ENCODE measurements at places on chromosomes 5 and 9. TPM values are rescaled to one million over a fixed set of nuclear protein-coding genes. Genes with fewer than 3 reads are reported as not detected.

Gene CORO2A
- 2.2 TPM for total RNA-seq

Gene ARAP3
- 1.4 TPM for total RNA-seq

Gene INSL4
- not detected for total RNA-seq

Gene KDM3B
- 36.7 TPM for total RNA-seq

Gene TMEM252
- total RNA-seq, result not detected

Gene JADE2
- 13.9 TPM for total RNA-seq

Gene SAXO1
- under 0.01 TPM for total RNA-seq

Gene CAMLG
- 24.7 TPM for total RNA-seq

Gene TAF1L
- not detected for total RNA-seq

Gene SARDH
- 5.0 TPM for total RNA-seq

DNA sequence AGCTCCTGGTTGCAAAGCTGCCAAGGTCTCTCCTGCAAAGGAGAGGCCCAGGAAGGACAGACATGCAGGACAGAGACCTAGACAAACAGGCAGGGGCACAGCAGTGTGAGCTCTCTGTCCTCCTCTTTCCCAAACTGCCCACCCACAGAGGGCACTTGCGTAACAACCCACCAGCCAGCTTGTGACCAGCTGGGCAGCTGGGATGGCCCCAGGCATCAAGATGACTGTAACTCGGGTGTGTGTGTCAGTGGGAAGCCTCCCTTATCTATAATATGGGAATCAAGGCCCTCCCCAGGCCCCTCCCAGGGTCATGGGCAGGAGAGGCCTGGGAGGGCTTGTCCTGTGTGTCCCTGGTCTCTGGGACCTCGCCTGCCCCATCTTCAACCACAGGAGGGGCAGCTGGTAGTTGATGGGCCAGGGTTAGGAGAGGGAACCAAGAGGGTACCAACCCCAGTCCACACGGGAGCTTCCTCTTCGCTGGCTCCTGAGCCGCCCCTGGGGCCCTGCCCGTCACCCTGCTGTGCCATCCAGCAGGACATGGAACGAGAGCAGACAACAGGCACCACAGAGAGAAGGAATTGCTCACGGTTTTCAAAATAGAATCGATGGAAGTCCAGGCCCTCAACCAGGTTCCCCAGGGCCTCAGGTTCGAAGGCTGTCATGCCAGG lies 37.9 kb downstream of the SLC6A7 start:
- no peak overlapping the region for H3K27ac ChIP-seq
- H3K27me3 ChIP-seq, result no peaks in the 10 kb centered on the region
- DNase-seq, result peak; percentile 43
- H3K4me3 ChIP-seq, result no peak overlapping the region
- H3K36me3 ChIP-seq, result no peaks in the 10 kb centered on the region

- no peak for DNase-seq
- H3K4me1 ChIP-seq, result peaks cover 7% of the 10 kb centered on the region
- H3K27ac ChIP-seq, result no peak overlapping the region
- H3K27me3 ChIP-seq, result peaks cover 7% of the 10 kb centered on the region
- no peaks in the 10 kb centered on the region for H3K36me3 ChIP-seq
These were observed 30.6 kb upstream of the ASS1 start for GRCh38 chr9:130414081-130414731.

DNA sequence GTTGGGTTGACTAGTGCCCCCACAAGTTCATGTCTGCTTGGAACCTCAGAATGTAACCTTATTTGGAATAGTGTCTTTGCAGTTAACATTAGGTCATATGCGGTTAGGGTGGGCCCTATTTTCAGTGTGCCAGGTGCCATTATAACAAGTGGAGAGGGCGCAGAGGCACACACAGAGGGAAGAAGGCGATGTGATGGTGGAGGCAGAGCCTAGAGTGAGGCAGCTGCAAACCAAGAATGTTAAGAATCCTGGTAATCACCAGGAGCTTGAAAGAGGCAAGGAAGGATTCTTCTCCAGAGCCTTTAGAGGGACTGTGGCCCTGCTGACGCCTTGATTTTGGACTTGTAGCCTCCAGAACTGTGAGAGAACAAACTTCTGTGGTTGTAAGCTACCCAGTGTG lies 10.9 kb downstream of the GPR107 start:
- no peaks in the 10 kb centered on the region for H3K36me3 ChIP-seq
- H3K27ac ChIP-seq, result no peak overlapping the region
- H3K27me3 ChIP-seq, result no peaks in the 10 kb centered on the region
- DNase-seq, result no peak

GRCh38 chr5:114789773-114790402 lies 379.8 kb downstream of the TRIM36 start:
- H3K36me3 ChIP-seq, result no peaks in the 10 kb centered on the region
- H3K4me3 ChIP-seq, result no peak overlapping the region
- H3K4me1 ChIP-seq, result no peaks in the 10 kb centered on the region
- no peak overlapping the region for H3K27ac ChIP-seq

GRCh38 chr5:129426071-129426470 lies 34.0 kb upstream of the ADAMTS19 start:
- no peaks in the 10 kb centered on the region for H3K27me3 ChIP-seq
- no peak for DNase-seq
- H3K36me3 ChIP-seq, result no peaks in the 10 kb centered on the region
- H3K4me3 ChIP-seq, result no peak overlapping the region
- H3K27ac ChIP-seq, result no peak overlapping the region

GRCh38 chr5:3218916-3219650 lies 376.5 kb upstream of the IRX1 start:
- DNase-seq, result no peak
- H3K4me3 ChIP-seq, result no peak overlapping the region
- no peak overlapping the region for H3K27ac ChIP-seq
- H3K27me3 ChIP-seq, result no peaks in the 10 kb centered on the region
- H3K36me3 ChIP-seq, result no peaks in the 10 kb centered on the region
- no peaks in the 10 kb centered on the region for H3K4me1 ChIP-seq

DNA sequence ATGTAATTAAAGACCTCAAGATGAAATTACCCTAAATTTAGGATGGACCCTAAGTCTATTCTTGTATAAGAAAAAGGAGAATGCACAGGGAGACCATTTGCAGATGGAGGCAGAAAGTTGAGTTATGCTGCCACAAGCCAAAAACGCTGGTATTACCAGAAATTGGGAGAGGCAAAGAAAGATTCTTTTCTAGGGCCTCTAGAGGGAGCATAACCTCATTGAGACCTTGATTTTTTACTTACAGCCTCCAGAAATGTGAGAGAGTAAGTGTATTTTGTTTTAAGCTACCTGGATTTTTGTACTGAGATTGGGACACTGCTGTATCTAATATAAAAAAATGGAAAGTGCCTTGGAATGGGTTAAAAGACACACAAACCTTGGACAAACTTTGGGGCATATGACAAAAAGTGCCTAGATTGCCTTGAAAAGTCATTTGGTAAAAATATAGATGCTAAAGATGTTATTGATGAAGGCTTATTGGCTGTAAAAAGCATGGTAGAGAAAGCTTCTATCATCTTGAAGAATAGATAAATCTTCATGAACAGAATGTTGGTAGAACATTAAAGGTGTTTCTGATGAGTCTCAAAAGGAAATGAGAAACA lies 174.7 kb upstream of the PRDM9 start:
- no peaks in the 10 kb centered on the region for H3K36me3 ChIP-seq
- no peak overlapping the region for H3K4me3 ChIP-seq
- H3K27ac ChIP-seq, result no peak overlapping the region
- H3K4me1 ChIP-seq, result no peaks in the 10 kb centered on the region
- no peak for DNase-seq

- no peak overlapping the region for H3K4me3 ChIP-seq
- no peaks in the 10 kb centered on the region for H3K27me3 ChIP-seq
- H3K27ac ChIP-seq, result no peak overlapping the region
These were observed 6.6 kb downstream of the CDC14B start for GRCh38 chr9:96612966-96613589.

DNA sequence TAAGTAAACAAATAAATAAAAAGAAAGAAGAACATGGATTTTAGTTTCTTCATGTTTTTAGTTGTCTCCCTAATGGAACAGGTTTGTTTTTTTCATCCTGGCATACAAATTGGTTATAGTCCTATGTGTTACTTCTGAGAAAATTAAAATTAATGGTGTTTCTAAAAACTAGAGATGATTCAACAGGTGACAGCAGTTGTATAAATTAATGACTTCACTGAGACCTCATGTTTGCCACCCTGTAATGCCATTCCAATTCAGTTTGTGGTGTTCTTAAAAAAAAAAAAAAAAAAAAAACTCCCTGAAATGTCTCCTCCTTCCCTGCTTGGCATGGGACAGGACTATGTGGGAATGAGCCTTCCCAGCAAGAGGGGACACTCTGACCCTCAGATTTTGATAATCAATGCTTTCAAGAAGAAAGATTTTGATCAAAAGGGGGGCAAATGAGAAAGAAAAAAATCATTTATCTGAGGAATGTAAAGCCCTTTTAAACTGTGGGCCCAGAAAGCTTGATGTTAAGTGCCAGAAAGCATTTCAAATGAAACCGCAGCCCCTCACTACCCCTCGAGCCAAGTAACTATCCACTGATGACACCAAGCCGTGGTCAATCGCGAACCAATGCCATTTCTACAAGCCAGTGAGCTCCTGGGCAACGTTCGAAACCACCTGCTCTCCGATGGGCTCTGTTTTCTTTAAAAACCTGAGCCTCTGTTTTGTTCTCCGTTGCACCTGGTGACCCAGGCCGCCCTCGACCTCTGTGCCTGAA lies 941 bp downstream of the EXD3 start:
- peaks cover 3% of the 10 kb centered on the region for H3K36me3 ChIP-seq
- DNase-seq, result no peak
- H3K4me1 ChIP-seq, result peaks cover 5% of the 10 kb centered on the region
- peak overlapping the region; percentile 79 for H3K4me3 ChIP-seq
- H3K27ac ChIP-seq, result peak overlapping the region; percentile 16

GRCh38 chr9:137295238-137295811 lies 6.7 kb downstream of the NRARP start:
- DNase-seq, result no peak
- H3K4me3 ChIP-seq, result peak overlapping the region; percentile 39
- H3K27ac ChIP-seq, result no peak overlapping the region

DNA sequence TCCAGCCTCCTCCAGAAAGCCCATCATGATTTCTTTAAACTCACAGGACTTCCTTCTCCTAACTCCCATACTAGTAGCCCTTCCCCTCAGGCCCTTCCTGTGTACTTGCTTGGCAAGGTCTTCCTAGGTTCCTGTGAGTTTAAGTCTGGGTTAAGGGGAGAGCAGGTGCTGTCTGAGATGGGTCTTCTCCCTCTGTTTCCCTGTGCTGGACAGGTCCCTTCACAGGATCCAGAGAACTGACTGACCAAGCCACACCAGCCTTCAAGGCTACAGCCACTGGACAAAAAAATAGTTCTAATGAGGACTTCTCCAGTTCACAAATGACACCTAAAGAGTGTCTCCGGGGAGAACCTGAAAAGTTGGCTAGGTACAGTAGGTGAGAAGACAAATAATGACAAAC lies 29.5 kb upstream of the MYORG start:
- DNase-seq, result no peak
- H3K27ac ChIP-seq, result no peak overlapping the region
- H3K4me1 ChIP-seq, result no peaks in the 10 kb centered on the region
- H3K27me3 ChIP-seq, result no peaks in the 10 kb centered on the region
- peaks cover 21% of the 10 kb centered on the region for H3K36me3 ChIP-seq

DNA sequence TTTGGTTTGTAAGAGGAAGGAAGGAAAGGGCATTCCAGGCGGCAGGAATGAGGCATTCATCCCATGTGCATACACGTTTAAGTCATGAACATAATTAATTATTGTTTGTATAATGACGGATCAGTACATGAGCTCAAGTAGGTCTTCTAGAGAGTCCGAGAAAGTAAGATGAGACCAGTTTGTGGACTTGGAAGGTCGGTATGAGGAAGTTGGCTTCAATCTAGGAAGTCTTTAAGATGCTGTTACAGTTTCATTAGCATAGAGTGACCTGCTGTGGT lies 2.1 kb downstream of the GTF3C4 start:
- no peak overlapping the region for H3K4me3 ChIP-seq
- no peak overlapping the region for H3K27ac ChIP-seq
- H3K36me3 ChIP-seq, result no peaks in the 10 kb centered on the region
- no peaks in the 10 kb centered on the region for H3K27me3 ChIP-seq
- peaks cover 2% of the 10 kb centered on the region for H3K4me1 ChIP-seq

DNA sequence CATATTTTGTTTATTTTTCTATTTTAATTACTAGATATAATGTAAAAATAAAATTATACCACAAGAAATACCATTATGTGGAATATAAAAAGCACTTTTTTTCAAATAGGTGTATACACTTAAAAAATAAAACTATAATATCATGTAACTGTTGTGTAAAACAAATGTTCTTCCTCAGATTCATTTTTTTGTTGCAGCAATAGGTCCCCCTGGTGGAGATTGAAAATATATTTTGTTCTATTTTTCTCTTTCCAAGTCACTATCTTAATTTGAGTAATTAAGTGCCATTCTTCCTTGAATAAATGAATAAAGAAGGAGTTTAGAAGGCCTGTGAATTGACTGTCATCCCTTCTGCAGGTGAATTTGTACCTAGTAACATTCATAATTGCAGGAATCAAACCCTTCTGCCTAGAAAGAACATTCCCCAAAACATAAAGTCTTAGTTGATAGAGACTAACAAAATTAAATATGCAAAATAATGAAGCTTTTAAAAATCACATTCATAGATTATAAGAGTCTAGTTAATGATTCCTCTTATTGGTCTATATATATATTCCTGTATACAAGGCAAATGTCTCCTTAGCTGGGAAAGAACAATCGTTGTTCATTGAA lies 23.4 kb downstream of the CETN3 start:
- no peaks in the 10 kb centered on the region for H3K36me3 ChIP-seq
- H3K4me1 ChIP-seq, result peaks cover 2% of the 10 kb centered on the region
- no peak overlapping the region for H3K27ac ChIP-seq
- no peaks in the 10 kb centered on the region for H3K27me3 ChIP-seq

GRCh38 chr5:74521401-74521800 lies 119.1 kb downstream of the ENC1 start:
- H3K27me3 ChIP-seq, result peaks cover 2% of the 10 kb centered on the region
- H3K27ac ChIP-seq, result no peak overlapping the region
- no peak overlapping the region for H3K4me3 ChIP-seq
- no peaks in the 10 kb centered on the region for H3K36me3 ChIP-seq
- peaks cover 5% of the 10 kb centered on the region for H3K4me1 ChIP-seq

- no peaks in the 10 kb centered on the region for H3K4me1 ChIP-seq
- no peak overlapping the region for H3K27ac ChIP-seq
- no peaks in the 10 kb centered on the region for H3K36me3 ChIP-seq
- H3K4me3 ChIP-seq, result no peak overlapping the region
These were observed 26.3 kb upstream of the FANCC start for GRCh38 chr9:95343725-95344287.

DNA sequence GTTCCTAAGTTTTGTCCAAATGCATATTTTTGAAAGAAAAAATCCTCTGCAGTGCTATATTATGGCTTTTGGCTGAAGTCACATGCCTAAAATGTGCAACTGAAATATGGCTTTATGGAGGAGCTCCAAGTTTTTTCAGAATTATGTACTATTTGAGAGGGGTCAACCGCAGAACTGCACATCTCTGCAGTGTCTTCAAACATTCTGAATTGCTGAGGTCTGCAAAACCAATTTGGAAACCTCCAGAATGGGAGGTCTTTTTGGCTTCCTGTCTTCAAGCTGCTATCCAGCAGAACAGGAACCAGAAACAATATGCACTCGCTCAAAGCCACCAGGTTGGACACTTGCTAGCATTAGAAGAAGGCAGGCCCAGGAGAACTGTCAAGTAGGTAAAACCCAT lies 376.0 kb upstream of the PAPPA start:
- H3K27ac ChIP-seq, result no peak overlapping the region
- H3K4me3 ChIP-seq, result no peak overlapping the region
- no peak for DNase-seq
- H3K27me3 ChIP-seq, result no peaks in the 10 kb centered on the region
- 0 out of 2 replicates have a peak, but pooled peaks cover 2% of the 10 kb centered on the region for H3K4me1 ChIP-seq
- H3K36me3 ChIP-seq, result no peaks in the 10 kb centered on the region

All from IMR-90 (cell line).